Stimulated activated CD8-positive, alpha-beta memory T cell treated with anti-CD3 and anti-CD28 coated beads, Interleukin-15, amount 100 ng/mL, for 48 hours (primary cell): ENCODE measurements at places on chromosomes 1 and 21.
A peak's percentile ranks its signal among the peaks of the same experiment; 100 is the strongest.

DNA sequence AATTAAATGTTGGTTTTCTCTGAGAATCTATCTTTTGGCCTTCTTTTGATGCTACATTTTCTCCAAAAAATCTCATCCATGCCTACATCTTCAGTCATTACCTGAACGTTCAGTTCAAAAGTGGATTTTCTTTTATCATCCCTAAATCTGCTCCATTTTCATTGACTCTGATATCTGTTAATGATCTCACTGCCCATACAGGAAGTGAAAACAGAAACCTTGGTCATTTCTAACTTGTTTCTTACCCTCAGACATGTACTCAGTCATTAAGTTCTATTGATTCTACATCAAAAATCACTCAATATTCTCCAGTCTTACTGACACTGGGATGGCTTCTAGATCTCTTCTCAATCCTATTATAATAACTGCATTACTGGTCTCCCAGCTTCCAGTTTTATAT lies 22.7 kb downstream of the PRKACB start:
- no peak for DNase-seq

DNA sequence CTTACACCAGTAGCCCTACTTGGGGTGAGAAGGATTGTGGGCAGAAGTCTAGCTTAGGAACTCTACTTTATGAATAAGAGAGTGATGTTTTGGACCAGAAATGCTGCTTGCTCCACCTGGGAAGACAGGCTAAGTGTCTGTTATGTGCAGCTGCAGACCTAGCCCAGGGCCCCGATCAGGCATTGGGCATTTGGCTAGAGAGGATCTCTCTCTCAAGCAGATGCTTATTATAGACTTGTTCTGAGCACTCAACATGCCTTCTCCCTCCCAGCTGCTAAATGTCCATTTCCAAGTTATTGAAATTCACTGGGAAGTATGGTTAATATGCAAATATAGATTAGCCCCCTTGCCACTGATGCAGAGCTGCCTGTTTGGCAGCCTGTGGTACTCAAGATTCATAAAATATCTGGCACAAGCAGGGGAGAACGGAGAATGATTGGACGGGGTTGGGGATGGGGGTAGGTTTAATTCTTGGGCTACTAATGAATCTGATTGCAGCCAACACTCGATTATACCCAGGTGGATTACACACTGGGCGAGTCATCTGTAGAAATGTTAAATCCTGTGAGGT lies 115.9 kb downstream of the KCND3 start:
- DNase-seq = no peak

DNA sequence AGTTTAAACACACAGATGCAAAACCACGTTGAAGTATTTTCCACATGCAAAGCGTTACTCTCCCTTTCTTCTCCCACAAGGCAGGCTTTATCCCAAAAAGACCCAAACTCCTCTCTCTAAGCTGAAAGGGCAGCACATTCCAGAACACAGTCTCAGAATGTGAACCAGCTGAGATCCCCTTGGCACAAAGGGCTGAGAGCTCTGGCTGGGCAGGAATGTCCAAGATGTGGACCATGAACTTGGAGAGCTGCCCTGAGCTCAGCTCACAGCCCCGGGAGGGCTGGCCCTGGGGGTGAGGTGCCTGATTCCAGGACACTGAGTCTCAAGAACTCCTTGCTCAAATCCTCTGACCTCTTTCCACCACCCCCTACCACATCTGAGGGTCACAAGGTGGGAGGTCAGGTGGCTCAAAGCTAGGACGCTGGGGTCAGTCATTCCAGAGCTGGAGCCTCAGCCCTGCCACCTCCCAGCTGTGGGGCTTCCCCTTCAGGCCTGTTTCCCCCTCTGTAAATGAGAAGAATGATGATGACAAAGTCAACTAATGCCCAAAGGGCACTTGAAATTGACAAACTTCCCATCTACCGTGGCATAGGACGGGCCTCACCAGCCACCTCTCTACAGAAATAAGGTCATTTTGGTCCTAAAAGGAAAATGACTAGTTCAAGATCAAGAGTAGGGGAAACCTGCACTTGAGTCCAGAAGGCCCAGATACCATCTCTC lies 11.5 kb downstream of the ALDH4A1 start:
- no peak for DNase-seq

GRCh38 chr1:55288245-55288644 lies 73.1 kb upstream of the USP24 start:
- no peak for DNase-seq

DNA sequence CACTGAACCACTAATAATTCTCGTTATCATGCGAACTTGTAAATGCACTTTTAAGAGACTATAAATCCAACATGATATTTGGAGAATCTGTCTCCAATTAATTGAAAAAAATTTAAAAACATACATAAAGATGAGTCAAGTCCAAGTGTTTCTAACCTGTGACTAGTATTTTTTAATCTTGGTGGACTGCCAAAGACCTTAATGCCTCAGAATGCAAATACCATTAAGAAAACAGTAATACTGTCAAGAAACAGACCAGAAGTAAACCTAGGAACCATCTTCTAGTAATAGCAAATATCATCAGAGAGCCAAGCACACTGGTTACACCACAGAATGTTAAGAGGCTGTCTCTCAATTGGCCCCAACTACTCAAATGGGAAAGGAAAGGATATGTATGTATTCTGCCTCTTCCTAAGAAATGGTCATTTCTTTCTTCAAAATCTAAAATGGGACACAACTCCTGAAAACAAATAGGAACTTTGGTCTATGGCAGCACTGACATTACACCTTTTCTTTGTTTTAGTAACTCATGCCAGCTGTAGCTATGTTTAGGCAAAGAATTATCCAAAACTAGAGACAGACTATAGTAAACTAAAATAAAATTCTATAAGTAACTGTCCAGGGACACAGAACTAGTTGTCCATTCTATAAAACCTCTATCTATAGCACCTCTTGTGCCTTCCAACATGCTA lies 15.8 kb downstream of the SCYL3 start:
- no peak for DNase-seq

- DNase-seq = no peak
Observed at GRCh38 chr1:34867415-34867814, 7.9 kb upstream of the SMIM12 start.

GRCh38 chr1:221101807-221102605 lies 222.8 kb downstream of the HLX start:
- no peak for DNase-seq

DNA sequence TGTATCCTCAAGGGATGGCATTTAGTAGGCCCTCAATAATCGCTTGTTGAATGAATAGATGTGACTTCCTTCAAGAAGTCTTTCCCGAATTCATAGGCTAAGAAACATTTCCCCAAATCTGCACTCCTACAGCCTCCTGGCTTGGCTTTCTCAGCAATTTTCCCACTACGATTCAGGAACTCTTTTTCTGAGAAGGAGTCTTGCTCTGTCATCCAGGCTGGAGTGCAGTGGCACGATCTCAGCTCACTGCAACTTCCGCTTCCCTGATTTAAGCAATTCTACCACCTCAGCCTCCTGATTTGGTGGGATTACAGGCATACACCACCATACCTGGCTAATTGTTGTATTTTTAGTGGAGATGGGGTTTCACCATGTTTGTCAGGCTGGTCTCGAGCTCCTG lies 37.9 kb upstream of the IFFO2 start:
- DNase-seq = no peak

DNA sequence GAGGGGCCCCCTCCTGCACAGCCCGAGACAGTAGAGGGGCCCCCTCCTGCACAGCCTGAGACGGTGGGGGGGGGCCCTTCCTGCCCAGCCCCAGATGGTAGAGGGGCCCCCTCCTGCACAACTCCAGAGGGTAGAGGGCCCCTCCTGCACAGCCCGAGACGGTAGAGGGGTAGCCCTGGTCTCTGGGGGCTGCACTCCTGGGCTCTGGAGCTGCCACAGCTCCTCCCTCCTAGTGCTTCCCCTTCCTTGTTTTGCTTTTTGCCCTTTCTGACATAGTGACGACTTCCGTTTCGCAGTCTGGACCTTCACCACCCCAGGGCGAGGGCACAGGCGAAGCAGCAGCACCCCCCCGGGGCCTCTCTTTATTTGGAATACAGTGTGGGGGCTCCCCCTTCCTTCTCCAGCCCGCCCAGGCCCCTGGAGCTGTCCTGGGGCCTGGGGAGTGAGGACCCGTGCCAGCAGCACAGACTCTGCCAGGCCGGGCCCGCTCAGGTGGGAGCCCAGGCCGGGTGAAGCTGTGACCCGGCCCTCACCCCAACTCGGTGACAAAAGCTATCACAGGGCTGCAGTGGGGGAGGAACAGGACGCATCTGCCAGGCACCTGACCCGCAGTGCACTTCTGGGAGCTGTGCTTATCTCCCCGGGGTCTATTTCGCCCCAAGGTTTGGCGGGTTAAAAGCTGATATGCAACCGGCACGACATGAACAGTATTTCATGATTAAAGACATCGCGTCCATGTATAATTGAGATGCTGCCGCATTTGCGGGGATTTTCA lies 1.1 kb upstream of the PRXL2B start:
- peak; percentile 59 for DNase-seq

DNA sequence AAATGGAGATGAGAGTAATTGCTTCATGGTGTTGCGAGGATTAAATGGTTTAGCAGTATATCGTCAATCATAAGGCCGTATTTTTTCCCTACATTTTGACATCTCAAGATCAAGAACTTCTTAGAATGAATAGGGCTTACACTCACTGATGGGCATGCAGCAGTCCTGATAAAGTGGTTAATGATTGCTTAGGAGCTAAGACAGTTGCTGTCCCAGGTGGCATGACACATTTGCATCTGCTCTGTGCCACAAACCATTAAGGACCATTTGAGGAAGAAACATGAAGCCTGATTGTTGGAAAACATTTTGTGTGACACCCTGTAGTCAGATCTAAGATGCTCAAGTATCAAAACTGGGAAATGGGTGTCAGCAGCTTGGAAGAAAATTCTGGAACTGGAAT lies 81.0 kb upstream of the SGIP1 start:
- no peak for DNase-seq

DNA sequence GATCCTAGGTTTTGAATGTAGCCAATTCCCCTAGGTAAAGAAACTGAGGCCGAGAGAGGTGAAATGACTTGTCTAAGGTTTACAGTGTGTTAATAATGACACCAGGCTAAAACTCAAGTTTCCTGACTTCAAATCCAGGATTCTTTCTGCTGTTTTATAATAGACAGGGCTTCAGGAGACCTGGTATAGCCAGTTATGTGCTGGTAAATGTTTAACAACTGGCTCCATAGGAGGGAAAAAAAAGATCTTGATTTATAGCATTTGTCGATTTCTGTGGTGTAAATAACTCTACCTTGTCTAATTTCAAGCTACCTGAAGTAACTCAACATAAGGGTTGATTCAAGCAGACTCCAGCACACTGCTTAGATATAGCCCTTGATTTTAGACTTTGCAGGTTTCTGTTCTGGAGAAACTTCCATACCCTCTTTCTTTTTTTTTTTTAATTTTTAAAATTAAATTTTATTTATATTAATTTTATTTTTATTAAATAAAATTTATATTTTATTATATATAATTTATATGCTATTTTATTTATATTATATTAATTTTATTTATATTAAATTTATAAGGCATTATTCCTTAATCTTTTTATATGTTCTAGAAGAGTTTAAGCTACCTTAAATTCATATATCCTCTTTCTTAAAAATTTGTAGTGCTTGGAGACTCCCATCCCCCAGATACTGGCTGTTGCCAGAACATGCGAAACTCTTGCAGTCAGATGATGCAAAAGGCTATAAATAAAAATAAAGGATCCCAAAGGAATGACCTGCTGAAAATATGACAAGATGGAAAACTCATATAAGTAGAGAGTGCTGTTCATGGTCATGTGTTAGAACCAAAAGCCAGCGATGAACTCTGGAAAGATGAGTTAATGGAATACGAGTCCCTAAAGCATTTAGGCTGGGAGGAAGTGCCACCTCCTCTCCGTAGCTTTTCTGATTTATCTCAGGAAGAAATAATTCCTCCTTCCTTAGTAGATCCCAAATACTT lies 35.4 kb upstream of the SRSF10 start:
- DNase-seq = no peak

DNA sequence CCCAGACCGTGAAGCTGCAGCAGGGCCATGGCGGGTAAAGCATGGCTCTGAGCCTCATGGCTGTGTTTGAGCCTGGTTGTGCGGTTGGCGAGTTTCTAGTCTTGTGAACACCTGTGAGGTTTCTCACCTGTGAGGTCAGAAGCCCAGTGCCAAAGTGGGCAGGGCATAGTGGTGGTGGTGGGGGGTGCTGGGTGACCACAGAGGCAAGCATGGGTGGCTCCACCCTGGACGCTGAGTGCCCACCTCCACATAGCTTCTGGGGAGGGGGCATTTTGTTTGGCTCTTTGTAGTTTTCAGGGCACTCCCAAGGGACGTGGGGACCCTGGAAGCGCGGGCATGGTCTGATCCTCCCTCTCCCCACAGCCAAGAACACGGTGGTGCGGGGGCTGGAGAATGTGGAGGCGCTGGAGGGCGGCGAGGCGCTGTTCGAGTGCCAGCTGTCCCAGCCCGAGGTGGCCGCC lies 91.1 kb downstream of the TRIM11 start:
- no peak for DNase-seq

DNA sequence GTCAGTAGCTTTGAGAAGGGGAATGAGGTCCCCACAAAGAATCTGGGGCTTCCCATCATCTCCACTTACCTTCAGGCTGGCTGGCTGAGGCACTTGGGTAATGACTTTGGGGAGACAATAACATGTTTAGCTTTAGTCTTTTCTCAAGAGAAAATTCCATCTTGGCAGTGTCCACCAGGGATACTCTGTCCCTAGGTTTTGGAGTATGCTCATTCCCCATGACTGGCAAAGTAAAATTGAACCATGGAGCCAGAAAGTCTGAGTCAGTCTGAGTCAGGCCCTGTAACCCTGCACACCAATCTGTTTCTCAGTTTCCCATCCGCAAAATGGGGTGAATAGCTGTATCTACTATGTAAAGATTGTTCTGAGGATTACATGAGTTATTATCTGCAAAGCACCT lies 28.2 kb downstream of the RUNX1 start:
- DNase-seq = no peak

DNA sequence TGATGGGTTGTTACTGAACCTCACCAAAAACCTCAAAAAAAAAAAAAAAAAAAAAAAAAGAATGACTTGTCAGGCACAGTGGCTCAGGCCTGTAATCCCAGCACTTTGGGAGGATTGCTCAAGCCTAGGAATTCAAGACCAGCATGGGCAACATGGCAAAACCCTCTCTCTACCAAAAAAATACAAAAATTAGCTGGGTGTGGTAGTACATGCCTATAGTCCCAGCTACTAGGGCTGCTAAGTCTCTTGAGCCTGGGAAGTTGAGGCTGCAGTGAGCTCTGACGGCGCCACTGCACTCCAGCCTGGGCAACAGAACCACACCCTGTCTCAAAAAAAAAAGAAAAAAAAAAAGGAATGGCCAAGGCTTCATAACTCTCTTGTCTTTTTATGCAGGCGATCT lies 11.1 kb downstream of the CHAF1B start:
- no peak for DNase-seq

DNA sequence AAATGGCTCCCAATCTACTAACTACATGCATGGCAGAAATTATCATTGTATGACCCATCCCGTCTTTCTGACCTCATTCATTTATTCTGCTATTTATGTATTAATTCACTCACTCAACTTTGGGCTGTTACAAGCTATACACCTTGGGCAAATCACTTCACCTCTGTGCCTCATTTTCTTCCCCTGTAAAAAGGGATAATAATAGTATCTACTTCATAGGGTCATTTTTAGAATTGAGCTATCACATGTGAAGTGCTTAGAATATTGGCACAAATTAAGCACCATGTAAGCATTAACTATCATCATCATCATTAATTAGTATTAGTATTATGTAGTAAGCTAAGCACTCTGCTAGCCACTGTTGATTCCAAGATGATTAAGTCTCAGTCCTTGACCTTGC lies 52.1 kb downstream of the NMNAT2 start:
- no peak for DNase-seq

GRCh38 chr1:156677616-156678596 lies 699 bp upstream of the NES start:
- no peak for DNase-seq
